ENCODE measurements at places on chromosomes 2 and 18.

- no peak for DNase-seq
Observed at GRCh38 chr18:62064361-62064760, 122.5 kb downstream of the PIGN start.

GRCh38 chr2:11784747-11785610 is 38.5 kb downstream of the LPIN1 start:
- DNase-seq: peak; percentile 31

DNA sequence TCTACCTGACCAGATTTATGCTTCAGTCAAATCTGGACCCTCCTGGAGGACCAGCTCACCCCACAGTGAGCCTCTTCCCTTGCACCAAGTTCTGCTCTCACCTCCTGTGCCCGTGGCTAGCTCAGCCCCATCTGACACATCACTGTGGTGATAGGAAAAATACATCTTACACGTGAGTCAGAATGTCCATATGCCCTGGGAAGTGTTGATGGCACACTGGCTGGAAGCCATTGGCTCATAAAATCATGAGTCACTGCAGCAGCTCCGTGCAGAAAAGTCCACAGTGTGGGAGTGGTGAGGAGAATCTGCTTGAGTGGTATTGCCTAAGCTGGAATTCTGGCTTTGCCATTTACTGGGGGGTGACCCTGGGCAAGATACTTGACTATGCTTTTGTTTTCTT is 42.6 kb upstream of the RAPGEF4 start:
- DNase-seq: no peak

DNA sequence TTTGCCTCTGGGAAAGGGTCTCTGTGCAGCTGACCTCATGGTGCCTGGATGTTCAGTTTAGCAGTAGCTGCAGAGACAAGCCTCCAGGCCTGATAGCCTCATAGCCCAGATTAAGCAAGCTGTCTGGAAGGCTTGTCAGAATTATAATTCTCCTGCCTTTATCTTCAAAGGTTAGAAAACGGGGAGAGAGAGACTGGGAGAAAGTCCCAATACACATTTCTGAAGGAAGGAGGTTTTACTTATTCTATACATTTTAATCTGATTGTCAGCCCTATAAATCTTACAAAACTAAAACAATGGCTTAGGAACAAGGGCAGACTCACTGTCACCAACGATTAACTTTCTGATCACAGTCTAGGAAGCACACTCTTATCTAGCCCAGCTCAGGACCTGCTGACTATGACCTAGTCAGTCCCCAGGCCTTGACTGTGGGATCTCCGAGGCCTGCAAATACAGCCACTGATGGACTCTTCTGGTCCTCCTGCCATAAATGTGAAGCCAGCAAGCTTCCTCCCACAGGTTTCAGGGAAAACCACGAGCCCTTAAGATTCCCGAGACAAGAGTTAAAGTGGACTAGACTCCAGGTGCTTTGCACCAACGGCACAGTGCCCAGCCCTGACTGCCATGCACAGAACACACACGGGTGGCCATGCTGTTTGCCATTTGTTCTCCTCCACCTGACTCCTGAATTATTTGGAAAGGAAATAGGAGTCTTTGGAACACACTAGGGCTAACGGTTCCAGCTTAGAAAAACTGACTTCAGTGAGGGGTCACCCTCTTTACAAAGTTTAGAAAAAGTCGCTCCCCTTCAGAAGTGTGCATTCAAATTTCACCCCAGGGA is 111.4 kb upstream of the SMAD7 start:
- no peak for DNase-seq

GRCh38 chr18:78629426-78629825 is 350.2 kb upstream of the SALL3 start:
- DNase-seq: no peak

- DNase-seq: no peak
Observed at GRCh38 chr2:85732467-85733120, 21.2 kb upstream of the ATOH8 start.

DNA sequence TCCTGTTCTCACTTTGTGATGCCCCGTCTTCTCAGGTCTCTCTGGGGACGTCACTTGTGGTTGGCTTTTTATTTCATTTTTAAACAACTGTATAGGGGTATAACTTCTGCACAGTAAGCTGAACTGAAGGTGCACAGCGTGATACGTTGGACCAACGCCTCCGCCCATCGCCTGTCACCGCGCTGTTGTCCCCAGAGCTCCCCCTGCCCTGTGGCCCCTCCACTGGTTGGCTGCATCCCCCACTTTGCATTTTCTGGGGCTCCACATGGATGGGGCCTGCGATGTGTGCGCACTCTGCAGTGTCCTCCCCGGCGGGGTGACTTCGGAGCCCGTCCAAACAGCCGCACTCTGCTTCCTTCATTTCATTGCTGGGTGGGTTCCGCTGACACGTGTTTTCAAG is 14.3 kb downstream of the GPR35 start:
- DNase-seq: no peak

- DNase-seq: no peak
Observed at GRCh38 chr2:157093666-157094065, 163.8 kb upstream of the GALNT5 start.

DNA sequence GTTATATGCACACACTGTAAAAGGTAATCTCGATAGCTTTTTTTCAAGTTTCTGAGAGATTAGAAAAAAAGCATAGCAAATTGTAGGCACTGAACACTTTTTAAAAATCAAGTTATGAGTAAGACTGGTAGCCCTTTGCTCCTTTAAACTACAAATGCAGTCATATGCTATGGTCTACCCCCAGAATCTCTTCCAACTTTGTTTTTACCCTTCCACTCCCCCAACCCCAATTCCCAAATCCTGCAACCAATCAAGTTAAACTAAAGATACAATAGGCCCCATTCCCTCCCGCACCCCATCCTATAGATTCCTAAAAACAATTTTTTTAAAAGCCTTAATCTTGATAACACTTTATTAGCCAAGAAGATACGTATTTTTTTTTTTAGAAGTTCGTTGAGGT is 752 bp upstream of the BAZ2B start:
- no peak for DNase-seq

DNA sequence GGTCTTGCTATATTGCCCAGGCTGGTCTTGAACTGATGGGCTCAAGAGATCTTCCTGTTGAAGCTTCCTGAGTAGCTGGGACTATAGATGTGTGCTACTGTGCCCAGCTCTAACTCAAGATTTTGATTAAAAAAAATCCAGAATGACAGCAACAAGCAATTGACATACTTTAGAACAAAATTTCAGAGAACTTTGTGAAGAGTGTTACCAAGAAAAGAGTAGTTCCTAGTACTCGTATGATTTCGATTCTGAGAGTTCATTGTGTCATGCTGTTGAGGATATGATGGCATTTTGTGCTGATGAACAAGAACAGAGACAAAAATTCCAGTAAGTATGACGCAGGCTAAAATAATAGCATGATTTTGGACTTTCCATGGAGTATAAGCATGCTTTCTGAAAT is 90.2 kb upstream of the TWSG1 start:
- no peak for DNase-seq

GRCh38 chr2:199911877-199912161 is 726 bp downstream of the C2orf69 start:
- no peak for DNase-seq

- no peak for DNase-seq
Observed at GRCh38 chr2:223076573-223076972, 24.6 kb downstream of the KCNE4 start.

DNA sequence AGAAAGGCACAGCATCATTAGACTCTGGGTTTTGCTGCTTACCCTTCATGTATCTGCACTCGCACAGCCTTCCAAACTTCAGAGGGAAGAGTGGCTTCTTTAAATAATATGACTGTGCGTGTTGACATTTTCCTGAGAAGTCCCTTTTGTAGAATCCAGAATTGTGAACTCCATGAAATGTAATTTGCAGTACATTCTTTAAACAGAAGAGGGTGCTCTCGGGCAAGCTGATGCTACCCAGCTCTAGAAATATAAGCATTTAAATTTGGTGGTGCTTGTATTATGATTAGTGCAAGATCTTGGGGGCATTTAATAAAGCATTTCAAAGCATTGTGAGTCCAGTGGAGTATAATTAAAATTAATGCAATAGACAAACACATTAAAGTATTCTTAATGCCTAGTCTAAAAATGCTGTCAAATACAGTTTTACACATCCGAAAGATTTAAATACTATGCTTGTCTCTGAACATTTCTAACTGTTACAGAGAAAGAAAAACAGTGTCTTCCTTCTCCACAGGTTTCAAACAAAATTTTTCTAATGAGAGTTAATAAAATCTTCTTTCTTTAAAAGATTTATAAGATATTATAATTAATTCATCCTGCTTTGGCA is 17.3 kb upstream of the GTF2A1L start:
- no peak for DNase-seq

GRCh38 chr2:72028996-72029395 is 118.7 kb downstream of the CYP26B1 start:
- no peak for DNase-seq

- DNase-seq: no peak
Observed at GRCh38 chr18:21264651-21265050, 22.6 kb downstream of the GREB1L start.

DNA sequence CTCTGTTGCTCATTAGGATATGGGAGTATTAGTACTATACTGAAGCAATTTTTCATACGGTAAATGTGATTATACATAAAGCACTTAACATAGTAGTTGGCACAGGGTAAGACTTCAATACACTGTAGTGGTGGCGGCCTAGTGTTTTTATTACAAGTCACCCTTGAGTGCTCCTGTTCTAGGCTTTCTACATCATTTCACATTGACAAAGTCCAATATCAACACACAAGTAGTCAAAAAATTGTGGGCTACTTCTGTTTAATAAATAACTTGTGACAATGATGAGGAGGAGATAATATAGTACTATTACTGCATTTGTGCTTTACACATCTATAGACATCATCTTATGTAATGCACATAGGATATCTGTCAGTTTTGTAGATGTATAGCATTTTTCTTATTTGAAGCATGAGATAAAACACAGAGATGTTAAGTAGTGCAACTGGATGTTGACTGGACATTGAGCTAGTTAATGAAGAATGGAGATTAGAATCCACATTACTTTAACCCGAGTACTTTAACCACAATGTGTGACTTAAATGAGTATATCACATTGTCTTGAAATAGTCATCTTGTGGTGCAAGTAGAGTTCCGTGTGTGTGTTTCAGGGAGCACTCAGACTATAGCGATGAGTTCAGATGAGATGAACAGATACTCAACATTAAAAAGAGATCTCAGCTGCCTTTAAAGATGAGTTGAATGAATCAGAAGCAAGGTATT is 134.8 kb downstream of the ZNF385B start:
- DNase-seq: no peak

GRCh38 chr2:217912098-217913024 is 90.4 kb downstream of the TNS1 start:
- no peak for DNase-seq

- no peak for DNase-seq
Observed at GRCh38 chr2:56234241-56234640, 50.5 kb downstream of the CCDC85A start.

GRCh38 chr2:23563673-23564614 is 179.0 kb downstream of the KLHL29 start:
- no peak for DNase-seq

DNA sequence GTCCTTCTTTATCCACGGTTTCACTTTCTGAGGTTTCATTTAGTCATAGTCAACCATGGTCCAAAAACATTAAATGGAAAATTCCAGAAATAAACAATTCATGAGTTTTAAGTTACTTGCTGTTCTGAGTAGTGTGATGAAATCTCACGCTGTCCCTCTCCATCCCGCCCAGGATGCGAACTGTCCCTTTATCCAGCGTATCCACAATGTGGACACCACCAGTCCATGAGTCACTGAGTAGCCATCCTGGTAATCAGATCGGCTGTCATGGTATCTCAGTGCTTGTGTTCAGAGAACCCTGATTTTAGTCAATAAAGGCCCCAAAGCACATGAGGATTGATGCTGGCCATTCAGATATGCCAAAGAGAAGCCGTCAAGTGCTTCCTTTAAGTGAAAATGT is 3.7 kb downstream of the SP140L start:
- no peak for DNase-seq

GRCh38 chr2:69740502-69740951 is 1.4 kb upstream of the ANXA4 start:
- no peak for DNase-seq

DNA sequence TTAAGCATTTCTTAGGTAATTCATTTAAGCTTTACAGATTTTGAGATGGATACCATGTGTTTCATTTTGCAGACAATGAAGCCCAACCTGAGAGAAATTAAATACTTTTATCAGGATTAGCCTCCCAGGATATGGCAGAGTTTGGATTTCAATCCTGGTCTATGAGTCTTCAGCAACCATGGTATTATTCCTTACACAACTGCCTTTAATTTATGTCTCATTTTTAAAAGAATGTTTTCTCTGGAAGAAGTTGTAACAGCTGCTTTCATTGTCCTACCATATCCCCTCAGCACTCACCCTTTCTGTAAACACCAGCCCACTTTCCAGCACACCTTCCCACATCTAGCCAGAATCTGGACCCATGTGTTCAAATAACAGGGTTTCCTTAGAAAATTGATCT is 863.7 kb upstream of the VRK2 start:
- no peak for DNase-seq

All from stimulated activated CD8-positive, alpha-beta memory T cell treated with anti-CD3 and anti-CD28 coated beads, Interleukin-15, amount 100 ng/mL, for 24 hours (primary cell).